Occipital lobe (tissue), 3 donors: ENCODE measurements at places on chromosomes 12 and 14. TPM values are rescaled to one million over a fixed set of nuclear protein-coding genes. Genes with fewer than 3 reads are reported as not detected.

The KRT71 gene
- not detected for total RNA-seq

The JAG2 gene
- 31.7 TPM for total RNA-seq

DNA sequence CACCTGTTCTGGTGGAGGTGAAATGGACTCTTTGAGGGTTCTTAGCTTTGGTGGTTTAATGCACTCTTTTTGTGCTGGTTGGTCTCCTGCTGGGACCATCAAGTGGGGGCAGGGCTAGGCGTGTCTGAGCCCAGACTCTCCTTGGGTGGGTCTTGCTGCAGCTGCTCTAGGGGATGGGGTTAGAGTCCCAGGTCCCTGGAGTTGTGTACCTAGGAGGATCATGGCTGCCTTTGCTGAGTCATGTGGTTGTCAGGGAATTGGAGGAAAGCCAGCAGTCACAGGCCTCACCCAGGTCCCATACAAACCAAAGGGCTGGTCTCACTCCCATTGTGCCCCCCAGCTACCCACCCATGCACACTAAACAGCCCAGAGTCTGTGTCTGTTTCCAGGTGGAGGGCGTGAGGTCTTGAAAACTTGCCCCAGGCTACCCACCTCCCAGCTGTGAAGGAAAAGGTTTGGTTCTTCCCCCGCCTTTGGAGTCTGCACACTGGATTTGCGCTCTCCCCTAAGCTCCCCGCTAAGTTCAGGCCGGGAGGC, 387.7 kb downstream of the TMTC2 start:
- DNase-seq: no peak

The AMDHD1 gene
- 0.31 TPM for total RNA-seq

The BTBD7 gene
- total RNA-seq: 55.7 TPM

The TMCC3 gene
- total RNA-seq: 8.7 TPM

The LBHD2 gene
- total RNA-seq: not detected

The SLC5A8 gene
- 1.4 TPM for total RNA-seq

The GPR137C gene
- total RNA-seq: 27.8 TPM

The C12orf75 gene
- 36.3 TPM for total RNA-seq

DNA sequence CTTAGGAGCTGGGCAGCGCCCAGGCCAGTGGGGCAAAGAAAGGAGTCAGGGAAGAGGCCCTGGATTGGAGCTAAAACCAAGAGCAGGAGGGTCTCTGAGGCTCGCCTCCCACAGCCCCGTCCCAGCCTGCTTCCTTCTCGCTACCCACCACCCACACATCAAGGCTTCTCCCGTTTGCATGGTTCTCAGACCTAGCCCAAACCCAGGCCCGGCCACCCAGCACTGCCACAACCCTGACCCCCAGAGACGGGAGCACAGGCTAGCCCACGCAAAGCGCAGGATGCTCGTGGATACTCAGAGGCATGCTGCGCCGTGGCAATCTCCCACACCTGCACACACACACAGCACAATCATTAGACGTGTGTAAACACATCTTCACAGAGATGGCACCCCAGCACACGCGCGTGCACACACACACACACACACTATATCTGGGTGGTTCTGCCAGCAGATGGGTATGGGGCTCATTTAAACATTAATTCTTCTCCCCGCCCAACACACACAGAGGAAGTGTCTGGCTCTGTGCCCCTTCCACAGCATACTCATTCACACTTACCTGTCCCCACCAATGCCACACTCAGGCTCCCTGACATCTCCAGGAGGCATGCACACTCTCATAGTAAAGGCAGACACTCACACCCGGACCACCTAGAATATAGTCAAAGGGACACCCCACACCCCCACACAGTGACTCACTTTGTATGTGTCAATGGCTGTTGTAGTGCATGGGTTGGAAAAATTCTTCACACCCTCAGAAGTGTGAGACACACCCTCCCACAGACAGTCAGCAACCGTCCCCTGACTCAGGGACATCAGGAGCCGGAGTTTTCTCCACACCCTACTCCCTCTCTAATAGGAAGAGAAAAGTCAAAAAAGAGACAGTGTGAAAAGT, 1.1 kb downstream of the CARMIL3 start:
- DNase-seq: peak; percentile 31

DNA sequence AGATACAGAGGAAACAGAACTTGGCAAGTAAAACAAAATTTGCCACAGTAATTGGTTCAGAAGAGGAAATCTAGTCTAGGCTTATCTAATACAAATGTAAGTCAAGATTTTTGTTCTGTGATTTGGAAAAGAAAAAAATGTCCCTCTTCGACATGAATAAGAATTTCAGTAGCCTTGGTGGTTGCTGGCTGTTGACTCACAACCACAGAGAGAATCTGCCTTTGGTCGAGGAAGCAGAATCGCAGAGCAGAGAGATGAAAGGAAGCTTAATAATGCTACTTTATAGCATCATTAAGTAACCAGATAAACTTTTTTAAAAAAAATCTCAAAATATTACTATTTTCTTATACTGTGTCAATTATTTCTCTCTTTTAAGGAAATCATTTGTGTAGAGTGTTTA, 1096.6 kb downstream of the FLRT2 start:
- no peak for DNase-seq

GRCh38 chr12:25692115-25693035, 139.3 kb upstream of the LMNTD1 start:
- no peak for DNase-seq

DNA sequence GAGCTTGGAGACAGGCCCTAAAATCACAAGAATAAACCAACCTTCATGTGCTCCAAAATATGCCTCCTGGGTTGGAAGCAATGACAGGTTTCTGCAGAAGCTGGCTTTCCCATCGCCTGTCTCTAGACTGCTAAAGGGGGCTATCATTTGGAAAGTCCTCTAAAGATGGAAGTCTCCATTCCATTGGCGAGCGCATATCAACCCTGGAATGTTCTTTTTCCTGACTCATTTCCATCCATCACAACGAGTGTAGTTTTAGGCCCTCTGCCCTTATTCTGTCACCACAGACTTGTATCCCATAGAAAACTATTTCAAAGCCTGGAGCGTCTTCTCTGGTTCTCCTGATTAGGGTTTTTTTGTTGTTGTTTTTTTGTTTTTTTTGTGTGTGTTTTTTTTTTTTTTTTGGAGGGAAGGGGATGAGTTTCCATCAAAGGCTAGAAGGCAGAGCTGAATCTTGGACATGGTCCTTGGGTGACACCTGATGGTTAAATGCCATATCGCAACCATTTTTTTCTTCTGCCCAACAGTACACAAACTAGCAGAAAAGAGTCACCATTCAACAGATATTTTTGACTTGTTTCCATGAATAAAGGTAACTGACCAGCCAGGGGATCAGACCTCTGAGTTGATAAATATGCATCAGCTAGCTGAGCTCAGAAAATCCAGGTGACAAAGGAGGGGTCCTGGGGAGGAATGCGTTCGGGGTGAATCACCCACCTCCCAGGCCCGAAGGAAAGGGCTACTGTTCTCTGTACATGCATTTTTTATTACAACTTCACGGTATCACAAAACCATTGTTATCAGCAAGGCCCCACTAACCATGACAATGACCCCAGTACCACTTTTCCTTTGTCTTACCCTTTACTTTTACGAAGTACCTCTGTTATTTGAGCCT, 40.5 kb downstream of the KCNA5 start:
- DNase-seq: peak; percentile 6

- no peak for DNase-seq
These were observed 288.5 kb upstream of the GARIN2 start for GRCh38 chr14:66900719-66901118.

DNA sequence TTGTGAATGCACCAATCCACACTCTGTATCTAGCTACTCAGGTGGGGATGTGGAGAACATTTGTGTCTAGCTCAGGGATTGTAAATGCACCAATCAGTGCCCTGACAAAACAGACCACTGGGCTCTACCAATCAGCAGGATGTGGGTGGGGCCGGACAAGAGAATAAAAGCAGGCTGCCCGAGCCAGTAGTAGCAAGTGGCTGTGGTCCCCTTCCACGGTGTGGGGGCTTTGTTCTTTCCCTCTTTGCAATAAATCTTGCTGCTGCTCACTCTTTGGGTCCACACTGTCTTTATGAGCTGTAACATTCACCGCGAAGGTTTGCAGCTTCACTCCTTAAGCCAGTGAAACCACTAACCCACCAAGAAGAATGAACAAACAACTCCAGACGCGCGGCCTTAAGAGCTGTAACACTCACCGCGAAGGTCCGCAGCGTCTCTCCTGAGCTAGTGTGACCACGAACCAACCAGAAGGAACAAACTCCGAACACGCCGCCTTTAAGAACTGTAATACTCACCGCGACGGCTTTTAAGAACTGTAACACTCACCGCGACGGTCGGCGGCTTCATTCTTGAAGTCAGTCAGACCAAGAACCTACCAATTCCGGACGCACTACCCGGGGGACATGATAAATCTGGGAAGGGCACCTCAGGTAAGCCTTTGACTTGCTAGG, 4.6 kb upstream of the LDHB start:
- no peak for DNase-seq

The EXOC3L4 gene
- total RNA-seq: 1.1 TPM

DNA sequence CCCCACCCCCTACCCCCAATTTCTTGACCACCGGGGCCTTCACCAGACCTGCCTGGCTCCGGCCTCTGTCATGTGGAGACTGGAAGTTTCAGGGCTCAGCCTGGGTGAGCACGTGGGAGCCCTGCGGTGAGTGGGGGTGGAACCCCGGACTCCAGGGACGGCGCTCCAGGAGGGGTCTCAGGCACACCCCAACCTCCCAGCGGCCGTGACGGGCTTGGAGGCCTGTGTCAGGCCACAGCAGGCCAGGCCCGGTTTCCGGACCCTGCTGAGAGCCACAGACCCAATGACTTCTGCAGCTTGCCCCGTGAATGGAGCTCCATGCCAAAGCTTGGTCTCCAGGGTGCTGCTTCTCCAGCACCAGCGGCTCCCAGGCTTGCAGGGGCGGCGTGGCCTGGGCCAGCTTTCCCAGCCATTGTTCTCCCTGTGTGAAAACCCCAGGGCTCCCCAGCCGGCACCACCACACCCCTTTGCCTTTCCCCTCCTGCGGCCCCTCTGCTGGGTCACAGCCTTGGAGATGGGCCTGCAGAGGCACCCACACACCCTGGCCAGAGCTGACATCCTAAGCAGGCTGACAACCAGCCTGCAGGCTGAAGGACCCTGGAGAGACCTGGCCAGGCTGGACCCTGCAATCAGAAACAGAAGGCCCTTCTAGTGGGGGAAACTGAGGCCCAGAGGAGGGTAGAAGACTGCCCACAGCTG, 186.2 kb upstream of the C14orf180 start:
- no peak for DNase-seq

The SPTLC2 gene
- total RNA-seq: 29.2 TPM

The PMEL gene
- not detected for total RNA-seq

DNA sequence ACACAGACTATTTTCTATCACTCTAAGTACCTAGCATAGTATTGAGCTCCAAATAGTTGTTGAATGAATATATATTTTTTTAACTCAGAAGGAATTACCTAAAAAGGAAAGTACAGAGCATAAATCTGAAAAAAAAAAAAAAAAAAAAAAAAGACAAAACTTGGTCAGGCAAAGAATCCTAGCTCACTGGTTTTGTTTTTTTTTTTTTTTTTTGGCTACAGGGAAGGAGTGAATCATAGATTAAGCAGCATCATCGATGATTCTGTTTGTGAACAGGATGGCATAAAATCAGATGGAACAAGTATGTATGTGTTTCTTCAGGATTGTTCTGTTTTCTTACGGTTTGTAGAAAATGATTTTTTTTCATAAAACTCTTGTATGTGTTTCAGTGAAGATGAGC, 66.1 kb upstream of the BCAT1 start:
- no peak for DNase-seq

- no peak for DNase-seq
These were observed 198.4 kb upstream of the ATXN7L3B start for GRCh38 chr12:74339211-74339610.

DNA sequence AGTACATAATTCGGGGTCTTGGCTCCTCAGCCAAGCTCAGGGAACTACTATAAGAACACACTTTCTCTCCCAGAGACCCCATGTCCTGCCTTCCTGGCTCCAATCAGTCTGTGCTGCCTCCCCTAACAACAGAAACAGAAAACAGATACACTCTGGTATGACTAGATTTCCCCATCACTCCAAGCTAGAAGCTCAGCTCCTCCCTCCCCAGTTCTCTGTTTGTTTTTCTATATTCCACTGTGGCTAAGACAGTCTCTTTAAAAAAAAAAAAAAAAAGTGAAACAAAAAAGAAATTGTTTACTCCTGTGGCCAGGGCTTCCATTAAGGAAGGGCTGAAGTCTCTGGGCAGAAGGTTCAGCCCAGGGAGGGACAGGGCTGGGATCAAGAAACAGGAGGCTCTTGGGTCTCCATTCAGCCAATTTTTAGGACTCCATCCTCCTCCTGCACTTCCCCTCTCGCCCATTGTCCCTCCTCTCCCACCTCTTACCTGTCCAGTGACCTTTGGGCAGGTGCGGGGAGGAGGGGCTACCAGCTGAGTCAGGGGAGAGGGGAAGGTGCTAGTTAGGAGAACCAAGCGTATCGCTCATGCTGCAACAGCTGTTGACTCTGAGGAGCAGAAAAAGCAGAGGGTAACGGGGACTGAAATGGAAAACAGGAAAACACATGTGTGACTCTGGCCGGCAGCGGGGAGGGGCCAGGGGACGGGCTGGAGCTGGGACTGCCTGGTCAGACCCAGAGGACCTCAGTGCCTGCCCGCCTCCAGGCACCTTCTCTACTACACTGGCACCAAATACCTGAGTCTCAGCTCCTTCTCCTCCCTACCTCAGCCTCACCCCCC, 4.1 kb upstream of the SLC7A7 start:
- no peak for DNase-seq

- DNase-seq: no peak
These were observed 115.6 kb upstream of the METAP2 start for GRCh38 chr12:95358111-95359083.

The KRT78 gene
- total RNA-seq: 1.9 TPM
